ENCODE measurements at places on chromosomes 12 and 14. TPM values are rescaled to one million over a fixed set of nuclear protein-coding genes. Genes with fewer than 3 reads are reported as not detected.

DNA sequence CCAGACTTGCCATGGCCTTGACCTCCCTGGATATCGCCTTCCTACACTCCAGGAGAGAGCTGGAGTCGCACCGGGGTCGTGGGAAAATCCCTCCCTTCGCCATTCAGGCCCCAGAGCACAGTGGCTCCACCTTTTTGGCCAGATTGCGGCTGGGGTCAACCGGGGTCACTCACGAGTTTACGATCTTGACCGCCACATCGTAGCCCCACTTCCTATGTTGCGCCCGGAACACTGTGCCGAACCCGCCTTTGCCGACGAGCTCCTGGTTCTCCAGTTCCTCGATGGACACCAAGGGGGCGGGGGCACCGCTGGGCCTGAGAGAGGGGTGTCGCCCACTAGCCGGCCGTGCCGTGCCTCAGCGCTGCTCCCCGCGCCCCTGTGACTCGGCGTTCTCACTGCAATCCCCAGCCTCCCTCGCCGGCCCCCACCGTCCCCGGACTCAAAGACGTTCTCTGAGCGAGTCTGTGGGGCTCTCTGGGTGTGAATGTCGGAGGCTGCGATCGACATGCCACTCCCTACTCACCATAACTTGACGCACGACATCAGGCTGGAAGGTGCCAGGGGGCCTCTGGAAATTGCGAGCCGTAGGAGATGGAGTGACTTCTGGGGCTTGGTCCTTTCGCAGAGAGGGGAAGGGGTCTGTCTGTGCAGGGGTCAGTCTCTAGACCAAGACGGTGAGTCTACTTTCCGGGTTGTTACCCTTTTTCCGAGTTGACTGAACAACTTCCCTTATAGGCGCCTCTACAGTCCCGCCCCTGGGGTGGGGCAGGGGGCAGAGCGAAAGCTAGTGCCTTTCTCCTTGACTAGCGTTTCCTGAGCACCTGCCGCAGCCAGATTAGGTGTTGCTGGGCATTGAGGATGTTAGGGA lies at the start of gene RIPK3:
Gene RIPK3, minus strand, starts transcription at position 708 of the 868 bp plus-strand sequence. Its CDS starts 165 bp downstream, at position 543.
- no peak for DNase-seq

DNA sequence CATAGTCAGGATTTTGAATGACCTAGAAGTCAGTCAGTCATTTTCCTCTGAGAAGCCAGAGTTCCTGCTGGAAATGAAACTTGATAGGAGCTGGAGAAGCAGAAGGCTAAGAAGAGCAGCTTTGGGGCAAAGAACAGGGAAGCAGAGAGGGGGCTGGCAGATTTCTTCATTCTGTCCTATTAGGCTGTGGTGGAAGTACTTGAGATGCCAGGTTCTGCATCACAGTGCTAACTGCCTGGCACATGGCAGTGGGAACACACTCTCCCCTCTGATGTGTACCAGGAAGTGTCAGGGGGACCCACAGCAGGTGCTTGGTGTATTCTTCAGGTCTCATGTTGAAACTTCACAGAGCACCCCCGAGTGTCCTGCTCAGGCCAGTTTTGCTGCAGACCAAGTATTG lies 61.0 kb downstream of the SUSD6 start:
- no peak for DNase-seq

DNA sequence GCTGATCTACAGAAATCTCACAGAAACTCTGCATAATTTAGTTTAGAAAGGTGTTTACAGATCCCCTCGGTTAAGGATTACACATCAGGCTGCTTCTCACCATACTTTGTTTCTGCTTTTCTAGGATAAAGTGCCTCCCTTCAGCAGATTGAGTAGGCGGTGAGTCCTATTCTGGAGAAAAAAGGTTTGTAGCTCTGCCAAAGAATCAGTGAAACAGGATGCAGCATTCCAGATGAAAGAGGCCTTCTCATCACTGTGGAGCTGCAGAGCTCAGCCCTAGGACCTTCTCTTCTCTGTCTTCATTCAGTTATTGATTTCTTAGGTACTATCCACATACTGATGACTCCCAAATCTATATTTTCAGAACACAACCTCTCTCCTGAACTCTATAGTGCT lies 155.5 kb upstream of the KRR1 start:
- no peak for DNase-seq

DNA sequence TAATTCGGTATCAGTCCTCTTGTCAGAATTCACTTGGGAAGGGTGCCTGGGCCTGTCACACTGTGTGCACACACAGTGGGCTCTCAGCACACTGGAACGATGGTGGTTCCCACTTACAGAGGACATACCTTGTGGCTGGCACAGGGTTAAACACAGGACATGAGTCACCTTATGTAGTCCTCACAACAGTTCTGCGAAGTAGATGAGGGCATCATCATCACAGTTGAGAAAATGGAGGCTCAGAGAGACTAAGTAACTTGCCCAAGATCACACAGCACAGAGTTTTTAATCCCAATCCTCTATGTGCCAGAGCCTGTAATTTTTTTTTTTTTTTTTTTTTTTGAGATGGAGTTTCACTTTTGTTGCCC lies 90.7 kb downstream of the NINJ2 start:
- DNase-seq = peak; percentile 17

PIANP gene
- 0.04 TPM for total RNA-seq

DNA sequence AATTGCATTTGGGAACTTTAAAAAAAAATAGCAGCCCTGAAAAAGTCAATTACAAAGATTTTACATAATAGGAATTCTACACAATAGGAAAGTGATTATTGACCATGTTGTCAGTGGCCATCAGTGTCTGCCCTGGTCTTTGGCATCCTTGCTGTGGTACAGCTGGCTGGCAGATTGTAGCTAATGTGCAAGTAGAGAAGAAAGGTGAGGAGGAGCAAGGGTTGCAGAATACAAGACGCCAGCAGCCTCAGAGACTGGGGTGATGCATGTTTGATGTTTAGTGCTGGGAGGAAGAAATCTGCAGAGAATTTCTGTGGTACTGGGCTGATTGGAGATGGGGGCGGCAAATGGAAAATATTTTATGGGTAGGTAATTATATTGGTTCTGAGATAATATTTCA lies 322.9 kb downstream of the TMEM117 start:
- no peak for DNase-seq

GRCh38 chr14:33992274-33993007 lies 41.6 kb upstream of the EGLN3 start:
- peak; percentile 70 for DNase-seq

DNA sequence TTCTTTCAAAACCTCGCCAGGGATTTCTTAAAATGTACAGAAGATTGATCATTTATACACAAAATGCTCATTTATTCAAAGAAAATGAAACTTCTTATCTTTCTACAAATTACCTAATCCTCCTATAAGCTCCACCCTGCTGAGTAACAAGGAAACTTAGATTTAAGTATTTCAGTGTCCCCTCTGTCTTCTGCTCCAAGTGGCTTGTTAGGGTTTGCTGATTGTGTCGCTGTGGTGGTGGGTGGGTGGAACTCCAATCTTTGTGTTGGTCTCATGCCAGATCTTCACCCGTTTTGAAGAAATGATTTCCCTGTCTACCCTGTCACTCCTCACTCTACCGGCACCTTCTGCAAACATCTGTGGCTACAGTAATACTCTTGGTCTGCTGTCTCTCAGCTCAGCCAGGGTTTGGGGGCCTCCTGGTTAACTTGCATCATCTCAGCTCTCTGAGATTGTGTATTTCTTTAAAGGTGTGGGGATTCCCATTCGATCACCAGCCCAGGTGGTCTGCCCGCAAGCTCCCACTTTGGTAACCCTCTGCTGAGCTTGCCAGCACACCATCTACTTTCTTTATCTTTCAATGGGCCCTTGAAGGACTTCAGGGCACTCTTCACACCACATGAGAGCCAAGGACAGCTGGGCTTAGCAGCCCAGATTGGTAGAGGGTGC lies 73.8 kb downstream of the DRAM1 start:
- no peak for DNase-seq

DNA sequence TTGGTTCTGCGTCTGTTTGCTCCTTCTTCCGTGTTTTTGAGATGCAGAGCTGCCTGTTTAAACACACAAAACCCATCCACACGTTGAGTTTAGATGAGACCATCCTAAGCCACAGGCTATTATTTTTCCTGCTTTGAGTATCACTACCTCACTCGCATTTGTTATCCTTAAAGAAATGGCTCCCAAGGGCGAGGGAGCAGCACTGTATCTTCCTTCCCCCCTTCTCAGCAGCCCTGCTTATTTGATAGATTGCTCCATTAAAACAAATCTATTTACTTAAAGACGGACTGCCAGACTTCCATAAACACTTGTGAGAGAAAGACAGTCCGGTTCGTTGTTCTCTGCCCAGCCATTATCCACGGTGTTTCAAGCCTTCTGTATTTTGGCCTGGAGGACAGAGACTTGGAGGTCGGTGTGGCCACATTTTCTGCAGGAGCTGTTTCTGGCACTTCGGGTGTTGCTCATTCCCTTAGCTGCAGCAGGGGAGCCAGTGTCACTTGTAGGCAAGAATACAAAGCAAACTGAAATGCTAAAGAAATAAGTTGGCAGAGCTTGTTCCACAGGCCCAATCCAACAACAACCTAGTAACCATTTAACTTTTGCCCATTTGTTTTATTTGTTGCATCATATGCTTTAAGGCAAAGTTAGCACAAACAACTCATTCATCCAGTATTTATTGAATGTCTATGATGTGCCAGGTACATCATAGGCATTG lies 275.4 kb downstream of the TTC6 start:
- no peak for DNase-seq

TAS2R42 gene
- not detected for total RNA-seq

- DNase-seq = no peak
Observed at GRCh38 chr12:71576496-71576895, 87.2 kb downstream of the ZFC3H1 start.

DNA sequence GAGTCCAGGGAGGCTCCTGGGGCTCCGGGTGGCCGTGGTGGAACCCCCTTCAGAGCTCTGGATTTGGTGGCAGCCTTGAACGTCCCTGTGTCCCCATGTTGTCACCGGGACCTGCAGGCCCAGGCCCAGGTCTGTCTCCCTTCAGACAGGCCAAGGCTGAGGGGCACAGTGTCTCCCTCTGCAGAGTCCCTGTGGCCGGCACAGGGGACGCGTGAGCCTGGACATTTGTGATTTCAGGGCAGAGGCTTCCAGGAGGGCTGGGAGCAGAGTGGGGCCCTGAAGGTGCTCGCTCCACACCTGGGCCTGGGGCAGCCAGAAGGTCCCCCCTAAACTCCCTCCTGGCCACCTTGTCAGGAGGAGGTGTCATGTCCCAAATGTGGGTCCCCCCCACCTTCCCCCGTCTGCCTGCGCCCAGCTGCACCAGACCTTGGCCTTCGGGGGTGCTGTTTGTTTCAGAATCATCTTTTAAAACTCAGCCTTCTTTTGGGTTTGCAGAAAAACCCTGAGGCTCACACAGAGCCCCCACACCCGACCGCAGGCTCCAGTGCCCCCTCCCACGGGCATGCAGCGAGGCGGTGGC lies 47.6 kb downstream of the KIF26A start:
- DNase-seq = no peak

DNA sequence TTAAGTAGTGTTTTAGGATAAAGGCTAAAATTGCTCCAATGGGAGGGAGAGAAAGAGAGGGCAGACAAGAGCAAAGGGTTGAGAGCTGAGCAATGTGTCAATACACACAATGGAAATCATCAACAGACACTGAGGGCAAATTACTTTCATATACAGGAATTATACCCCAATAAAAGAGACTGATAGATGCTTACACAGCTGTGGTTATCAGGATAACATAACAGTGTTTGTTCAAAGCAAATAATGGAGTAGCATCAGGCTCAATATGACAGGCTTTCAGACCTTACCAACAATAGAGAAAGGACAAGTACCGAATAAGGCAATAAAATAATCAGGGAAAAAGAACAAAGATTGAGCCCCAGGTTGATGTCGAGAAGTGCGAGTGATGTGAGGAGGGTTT lies 53.4 kb upstream of the DIO2 start:
- DNase-seq = no peak

DNA sequence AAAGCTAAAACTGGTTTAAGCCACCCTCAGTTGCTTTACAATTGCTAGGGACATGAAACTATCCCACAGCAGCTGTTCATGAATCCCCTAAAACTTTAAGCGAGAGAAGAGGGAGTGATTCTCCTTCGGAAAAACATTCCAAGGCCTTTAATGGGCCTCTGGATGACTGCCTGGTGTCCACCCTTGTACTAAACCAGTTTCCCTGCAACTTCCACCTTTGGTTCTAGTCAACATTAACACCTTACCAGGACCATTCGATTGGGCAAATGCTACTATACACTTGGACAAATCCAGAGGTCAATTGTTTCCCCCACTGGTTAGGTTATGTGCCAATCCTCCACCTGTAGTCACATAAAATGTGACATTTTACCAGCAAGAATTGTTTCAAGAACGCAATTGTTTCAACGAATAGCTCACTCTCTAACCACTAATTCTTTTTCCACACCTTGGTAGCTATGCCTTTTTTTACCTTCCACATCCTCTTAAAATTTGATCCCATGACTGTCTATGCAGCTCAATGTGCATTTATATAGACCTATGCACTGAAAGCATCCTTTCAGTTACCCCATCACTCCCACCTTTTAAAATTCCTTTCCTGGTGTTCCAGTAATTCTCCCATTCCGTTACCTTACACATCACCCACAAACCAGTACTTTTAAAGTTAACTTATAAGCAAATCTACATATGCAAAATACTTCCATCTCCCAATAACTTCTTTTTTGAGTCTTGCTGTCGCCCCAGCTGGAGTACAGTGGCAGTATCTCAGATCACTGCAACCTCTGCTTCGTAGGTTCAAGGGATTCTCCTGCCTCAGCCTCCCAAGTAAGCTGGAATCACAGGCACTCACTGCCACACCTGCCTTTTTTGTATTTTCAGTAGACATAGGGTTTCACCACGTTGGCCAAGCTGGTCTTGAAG lies 3.6 kb downstream of the UBC start:
- peak; percentile 63 for DNase-seq

GRCh38 chr12:49347311-49348193 lies 864 bp downstream of the DNAJC22 start:
- DNase-seq = no peak

GRCh38 chr12:24554612-24555295 lies 394.1 kb downstream of the BCAT1 start:
- DNase-seq = no peak

DNA sequence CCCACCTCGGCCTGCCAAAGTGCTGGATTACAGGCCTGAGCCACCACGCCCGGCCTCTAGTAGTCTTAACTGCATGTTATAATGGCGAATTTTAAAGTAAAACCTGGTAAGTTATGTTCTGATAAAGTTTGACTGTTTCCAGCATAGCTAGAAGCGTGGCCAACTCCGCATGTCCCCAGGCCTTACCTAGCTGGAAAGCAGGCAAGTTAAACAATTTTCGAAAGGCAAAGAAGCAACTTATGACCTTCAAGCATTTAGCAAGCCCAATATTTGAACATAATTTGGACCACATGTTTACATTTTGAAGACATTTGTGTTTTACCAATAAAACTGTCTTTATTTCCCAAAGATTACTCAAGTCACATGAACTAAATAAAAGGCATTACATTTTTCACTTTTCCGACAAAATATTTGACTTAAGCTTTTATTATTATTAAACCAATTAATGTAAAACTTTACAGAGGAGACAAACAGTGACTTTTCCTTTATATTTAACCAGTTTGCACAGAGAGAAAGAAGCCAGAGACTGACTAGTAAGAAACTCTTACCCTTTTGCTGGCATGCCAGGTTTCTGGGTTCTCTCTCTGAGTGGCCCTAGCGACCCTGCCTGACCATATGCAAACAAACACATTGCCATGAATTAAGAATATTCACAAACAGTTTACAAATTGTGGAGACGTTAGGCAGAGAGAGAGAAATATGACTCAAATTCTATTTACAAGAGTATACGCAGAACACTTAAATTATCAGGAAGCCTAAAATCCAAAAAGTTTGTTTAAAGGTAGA lies 106.3 kb downstream of the RIN3 start:
- DNase-seq = no peak

CLMN gene
- total RNA-seq = 5.7 TPM
